Astrocyte (in vitro differentiated cells and primary cell): ENCODE measurements at places on chromosomes 5 and 9. TPM values are rescaled to one million over a fixed set of nuclear protein-coding genes. Genes with fewer than 3 reads are reported as not detected.

GRCh38 chr9:80926611-80927010 is 762.7 kb downstream of the TLE1 start:
- no peak for DNase-seq

DNA sequence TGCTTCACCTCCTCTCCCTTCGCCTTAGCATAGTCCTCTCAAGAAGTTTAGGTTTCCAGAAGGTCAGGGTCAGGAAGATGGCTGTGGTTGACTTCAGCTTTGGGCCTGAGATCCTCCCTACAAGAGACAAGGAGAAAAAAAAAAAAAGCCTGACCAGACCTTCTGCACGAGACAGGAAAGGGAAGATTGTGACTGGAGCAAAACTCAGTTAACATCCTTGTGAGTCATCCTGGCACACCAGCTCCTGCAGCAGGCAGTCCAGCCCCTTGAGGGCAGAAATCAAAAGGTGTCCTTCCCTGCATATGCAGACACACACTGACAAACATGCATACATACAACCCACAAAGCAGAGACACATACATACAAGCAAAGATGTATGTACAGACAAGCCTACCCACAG is 18.0 kb upstream of the ENHO start:
- DNase-seq: peak; percentile 35

DNA sequence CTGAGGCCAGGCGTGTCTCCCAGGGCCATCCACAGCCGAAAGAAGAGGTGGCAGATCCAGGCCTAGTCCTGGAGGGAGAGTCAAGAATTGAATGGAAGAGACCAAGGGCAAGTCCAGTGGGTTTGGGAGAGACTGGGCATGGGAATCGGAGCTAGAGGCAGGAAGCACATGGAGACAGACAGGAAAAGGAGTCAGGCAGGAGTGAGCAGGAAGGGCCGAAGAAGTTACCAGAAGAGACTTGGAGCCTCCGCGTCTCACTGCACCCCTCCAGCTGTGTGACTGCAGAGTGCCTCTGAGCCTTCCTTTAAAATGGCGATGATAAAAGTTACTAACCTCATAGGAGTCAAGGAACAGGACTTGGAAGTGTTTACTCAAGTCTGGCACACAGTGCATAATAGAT is 64.4 kb upstream of the ANGPTL2 start:
- DNase-seq: no peak

Gene PPP2R2B
- total RNA-seq: 2.4 and 5.2 TPM in 2 replicates

DNA sequence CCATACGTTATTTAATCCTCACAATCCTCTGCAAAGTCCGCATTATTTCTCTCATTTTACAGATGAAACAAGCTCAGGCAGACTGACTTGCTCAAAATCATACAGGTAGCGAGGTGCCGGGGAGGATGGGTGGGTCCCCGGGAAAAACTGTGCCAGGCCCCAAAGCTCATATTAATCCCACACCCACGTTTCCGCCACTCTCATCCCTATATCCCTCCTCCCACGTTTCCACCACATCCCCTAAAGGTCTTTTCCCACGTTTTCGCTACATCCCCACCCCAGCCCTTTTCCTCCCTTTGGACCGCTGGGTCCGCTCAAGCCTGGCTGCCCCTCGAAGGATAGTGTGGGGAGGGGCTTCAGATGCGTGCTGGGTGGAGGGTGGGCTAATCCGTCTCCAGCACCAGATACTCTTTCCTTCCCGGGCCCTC is 434 bp upstream of the FSD1L start:
- DNase-seq: no peak
